ENCODE measurements at places on chromosomes 5 and 9. TPM values are rescaled to one million over a fixed set of nuclear protein-coding genes. Genes with fewer than 3 reads are reported as not detected.

- H3K36me3 ChIP-seq: no peaks in the 10 kb centered on the region
- no peaks in the 10 kb centered on the region for H3K27me3 ChIP-seq
- DNase-seq: no peak
- H3K4me3 ChIP-seq: no peak overlapping the region
- no peak overlapping the region for H3K27ac ChIP-seq
- no peaks in the 10 kb centered on the region for H3K4me1 ChIP-seq
These were observed 974.2 kb upstream of the CDH9 start for GRCh38 chr5:28012538-28012937.

GRCh38 chr5:42923710-42924109 is 112.0 kb upstream of the SELENOP start:
- H3K4me1 ChIP-seq: no peaks in the 10 kb centered on the region
- H3K36me3 ChIP-seq: no peaks in the 10 kb centered on the region
- no peaks in the 10 kb centered on the region for H3K27me3 ChIP-seq

The C8G gene
- total RNA-seq: 1.00 TPM

The HBEGF gene
- total RNA-seq: 3.0 TPM

The RNF208 gene
- 5.2 TPM for total RNA-seq

DNA sequence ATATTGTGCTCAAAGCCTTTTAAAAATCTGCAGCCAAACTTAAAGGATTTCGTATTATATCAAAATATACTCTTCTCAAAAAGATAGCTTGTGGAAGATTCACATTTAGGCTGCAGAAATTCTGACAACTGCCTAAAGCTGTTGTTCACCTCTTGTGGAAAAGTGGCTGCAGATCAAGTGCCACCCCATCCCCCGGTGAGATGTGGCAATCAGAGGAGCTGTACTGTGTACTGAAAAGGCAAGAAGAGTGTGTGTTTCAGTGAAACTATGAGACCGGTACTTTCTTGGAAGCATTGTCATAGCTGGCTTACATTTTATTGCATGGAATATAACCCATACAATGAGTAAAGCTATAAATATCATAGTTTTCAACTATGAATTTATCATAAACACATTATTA is 64.3 kb downstream of the CDH18 start:
- no peaks in the 10 kb centered on the region for H3K4me1 ChIP-seq
- no peaks in the 10 kb centered on the region for H3K27me3 ChIP-seq
- DNase-seq: no peak
- H3K36me3 ChIP-seq: no peaks in the 10 kb centered on the region

The ZNF883 gene
- 3.0 TPM for total RNA-seq

The IL4 gene
- not detected for total RNA-seq

All from ovary (tissue), 10 donors.